Activated CD4-positive, alpha-beta T cell treated with anti-CD3 and anti-CD28 coated beads, Interleukin-2, amount 50 U/mL, for 1 hour (primary cell): ENCODE measurements at places on chromosomes 4 and X.

- no peak for DNase-seq
Measured at GRCh38 chr4:149112109-149112508, 669.9 kb upstream of the NR3C2 start.

- no peak for DNase-seq
Measured at GRCh38 chrX:15241301-15241700, 28.6 kb downstream of the ASB9 start.

- no peak for DNase-seq
Measured at GRCh38 chr4:2105559-2105958, 46.4 kb downstream of the NAT8L start.

GRCh38 chr4:161132715-161133425 lies 1030.9 kb downstream of the FSTL5 start:
- no peak for DNase-seq

GRCh38 chr4:101239665-101240064 lies 107.7 kb downstream of the PPP3CA start:
- DNase-seq: no peak

DNA sequence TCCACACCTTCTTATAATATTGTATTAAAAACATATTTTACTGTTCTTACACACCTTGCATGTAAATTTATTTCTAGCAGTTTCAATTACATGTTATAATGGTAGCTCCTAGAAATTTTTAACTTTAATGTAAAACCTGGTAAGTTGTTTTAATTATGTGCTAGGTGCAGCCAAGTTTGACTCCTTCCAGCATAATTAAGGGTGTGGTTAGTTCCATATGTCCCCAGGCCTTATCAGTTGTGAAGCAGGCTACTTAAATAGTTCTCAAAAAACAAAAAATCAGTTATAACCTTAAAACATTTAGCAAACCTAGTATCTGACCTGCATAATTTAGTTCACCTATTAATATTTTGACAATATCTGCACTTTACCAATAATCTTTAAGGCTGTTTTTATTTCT lies 26.9 kb upstream of the PASD1 start:
- DNase-seq: no peak

- no peak for DNase-seq
Measured at GRCh38 chrX:138856881-138857604, 145.5 kb upstream of the FGF13 start.

DNA sequence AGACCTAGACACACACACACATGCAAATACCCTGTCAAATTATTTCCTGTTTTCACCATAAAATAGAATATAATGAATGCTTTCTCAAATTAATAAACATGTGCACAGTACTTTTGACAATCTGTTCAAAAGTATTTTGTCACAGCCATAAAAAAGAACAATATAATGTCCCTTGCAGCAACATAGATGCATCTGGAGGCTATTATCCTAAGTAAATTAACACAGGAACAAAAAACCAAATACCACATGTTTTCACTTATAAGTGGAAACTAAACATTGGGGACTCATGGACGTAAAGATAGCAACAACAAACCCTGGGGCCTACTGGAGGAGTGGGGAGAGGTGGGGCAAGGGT lies 15.5 kb downstream of the RAB40A start:
- no peak for DNase-seq

DNA sequence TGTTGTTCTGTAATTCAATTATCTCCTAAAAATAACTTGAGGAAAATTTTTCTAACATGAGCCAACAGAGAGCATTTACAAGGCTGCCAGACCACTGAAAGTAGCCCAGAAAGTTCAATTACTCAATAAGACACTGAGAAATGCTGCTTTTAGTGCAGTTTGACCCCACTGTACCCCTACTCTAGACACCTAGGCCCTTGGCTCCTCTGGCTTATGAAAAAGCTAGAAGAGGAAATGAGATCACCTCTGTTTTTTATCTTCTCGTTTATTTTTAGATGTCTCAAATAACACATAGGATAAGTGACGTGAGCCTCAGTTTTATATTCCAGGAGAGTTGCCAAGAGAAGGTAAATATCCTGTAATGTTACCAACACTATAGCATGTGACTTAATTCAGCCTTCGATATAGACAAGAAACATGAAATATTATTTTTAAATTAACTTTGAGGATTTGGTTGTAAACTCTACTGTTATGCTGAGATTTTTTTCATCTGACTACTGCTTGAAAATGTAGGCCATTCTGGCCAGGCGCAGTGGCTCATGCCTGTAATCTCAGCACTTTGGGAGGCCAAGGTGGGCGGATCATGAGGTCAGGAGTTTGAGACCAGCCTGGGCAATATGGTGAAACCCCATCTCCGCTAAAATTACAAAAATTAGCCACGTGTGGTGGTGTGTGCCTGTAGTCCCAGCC lies 24.4 kb downstream of the TNIP3 start:
- DNase-seq: no peak

DNA sequence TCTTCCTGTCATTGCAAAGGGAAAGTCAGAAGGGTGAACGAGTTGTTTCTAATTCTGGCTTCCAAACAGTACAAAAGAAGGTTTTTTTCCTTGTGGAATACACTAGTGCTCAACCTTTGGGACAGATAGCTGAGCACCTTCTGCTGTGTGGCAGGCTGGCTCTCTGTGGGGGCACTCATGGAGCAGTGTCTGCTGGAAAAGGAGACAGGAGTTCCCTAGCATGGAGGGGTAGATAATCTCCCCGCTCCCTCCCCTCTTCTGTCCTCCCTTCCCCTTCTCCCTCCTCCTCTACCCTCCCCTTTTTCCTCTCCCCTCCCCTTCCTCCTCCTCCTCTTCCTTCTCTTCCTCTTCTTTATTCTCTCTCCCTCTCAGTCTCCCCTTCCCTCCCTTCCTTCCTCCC lies 62.4 kb upstream of the MTM1 start:
- DNase-seq: no peak

DNA sequence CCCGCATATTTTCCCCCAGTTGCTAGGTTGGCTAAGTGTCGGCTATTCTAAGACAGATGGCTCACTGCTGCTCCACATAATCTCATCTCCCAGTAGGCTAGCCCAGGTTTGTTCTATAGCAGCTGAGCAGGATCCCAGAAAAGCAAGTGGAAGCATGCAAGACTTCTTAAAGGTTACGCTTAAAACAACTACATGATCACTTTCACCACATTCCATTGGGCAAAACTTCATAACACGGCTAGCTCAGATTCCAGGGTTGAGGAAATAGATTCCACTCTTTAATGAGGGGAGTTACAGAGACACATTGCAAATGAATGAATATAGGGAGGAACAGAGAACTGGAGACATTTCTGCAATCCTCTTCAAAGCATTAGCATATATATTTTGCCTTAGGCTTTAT lies 12.9 kb upstream of the RAB33B start:
- no peak for DNase-seq

- peak; percentile 56 for DNase-seq
Measured at GRCh38 chr4:173370130-173370476, 651 bp upstream of the SAP30 start.

GRCh38 chr4:40811956-40812355 lies 62.2 kb downstream of the NSUN7 start:
- no peak for DNase-seq

DNA sequence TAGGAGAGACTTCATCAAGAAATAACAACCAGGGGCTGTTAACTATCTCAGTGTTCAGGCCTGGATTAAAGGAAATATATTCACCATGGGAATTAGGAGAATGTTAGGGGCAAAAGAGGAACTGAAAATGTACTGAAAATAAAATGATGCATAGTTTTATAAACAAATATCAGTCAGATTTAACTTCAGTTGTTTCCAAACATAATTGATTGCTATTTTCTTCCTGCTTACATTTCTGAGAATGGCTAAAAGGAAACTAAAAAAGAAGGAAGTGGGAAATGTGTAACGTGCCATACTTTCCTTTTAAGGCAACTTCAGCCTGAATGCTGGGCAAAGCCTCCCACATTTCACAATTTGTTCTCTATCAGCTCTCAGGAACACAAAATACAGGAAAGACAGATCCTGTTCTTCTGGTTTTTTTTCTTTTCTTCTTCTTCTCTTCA lies 178.1 kb downstream of the MAML3 start:
- no peak for DNase-seq

DNA sequence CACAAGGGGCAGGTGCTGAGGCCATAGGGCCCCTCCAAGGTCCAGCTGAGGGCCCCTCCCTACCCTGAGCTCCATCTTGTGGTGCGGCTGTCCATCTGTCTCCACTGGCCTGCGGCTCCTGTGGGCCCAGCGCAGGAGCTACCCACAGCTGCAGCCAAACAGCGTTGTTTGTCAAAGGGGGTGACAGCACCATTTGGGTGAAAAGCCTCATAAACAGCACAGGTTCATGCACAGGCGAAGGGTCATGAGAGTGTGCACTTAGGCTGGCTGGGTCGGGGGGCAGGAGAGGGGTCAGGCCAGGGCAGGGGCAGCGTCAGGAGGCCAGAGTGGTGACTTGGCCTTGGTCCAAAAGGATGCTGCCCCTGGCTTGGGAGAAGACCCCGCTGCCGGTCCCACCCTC lies 32.3 kb downstream of the BLOC1S4 start:
- DNase-seq: no peak
